ENCODE measurements at places on chromosomes 2 and 18. TPM values are rescaled to one million over a fixed set of nuclear protein-coding genes. Genes with fewer than 3 reads are reported as not detected.

- H3K27me3 ChIP-seq, result no peaks in the 10 kb centered on the region
- H3K27ac ChIP-seq, result no peak overlapping the region
- DNase-seq, result no peak
- H3K36me3 ChIP-seq, result no peaks in the 10 kb centered on the region
- no peak overlapping the region for H3K4me3 ChIP-seq
- no peaks in the 10 kb centered on the region for H3K4me1 ChIP-seq
Observed at GRCh38 chr2:139216435-139216834, 436.2 kb upstream of the NXPH2 start.

GRCh38 chr18:44697315-44697714 is 16.6 kb downstream of the SETBP1 start:
- DNase-seq, result no peak
- H3K27ac ChIP-seq, result no peak overlapping the region

- H3K4me1 ChIP-seq, result no peaks in the 10 kb centered on the region
- no peak overlapping the region for H3K4me3 ChIP-seq
- no peak overlapping the region for H3K27ac ChIP-seq
- H3K36me3 ChIP-seq, result no peaks in the 10 kb centered on the region
- no peaks in the 10 kb centered on the region for H3K27me3 ChIP-seq
Observed at GRCh38 chr2:167550448-167550847, 662.2 kb downstream of the XIRP2 start.

DNA sequence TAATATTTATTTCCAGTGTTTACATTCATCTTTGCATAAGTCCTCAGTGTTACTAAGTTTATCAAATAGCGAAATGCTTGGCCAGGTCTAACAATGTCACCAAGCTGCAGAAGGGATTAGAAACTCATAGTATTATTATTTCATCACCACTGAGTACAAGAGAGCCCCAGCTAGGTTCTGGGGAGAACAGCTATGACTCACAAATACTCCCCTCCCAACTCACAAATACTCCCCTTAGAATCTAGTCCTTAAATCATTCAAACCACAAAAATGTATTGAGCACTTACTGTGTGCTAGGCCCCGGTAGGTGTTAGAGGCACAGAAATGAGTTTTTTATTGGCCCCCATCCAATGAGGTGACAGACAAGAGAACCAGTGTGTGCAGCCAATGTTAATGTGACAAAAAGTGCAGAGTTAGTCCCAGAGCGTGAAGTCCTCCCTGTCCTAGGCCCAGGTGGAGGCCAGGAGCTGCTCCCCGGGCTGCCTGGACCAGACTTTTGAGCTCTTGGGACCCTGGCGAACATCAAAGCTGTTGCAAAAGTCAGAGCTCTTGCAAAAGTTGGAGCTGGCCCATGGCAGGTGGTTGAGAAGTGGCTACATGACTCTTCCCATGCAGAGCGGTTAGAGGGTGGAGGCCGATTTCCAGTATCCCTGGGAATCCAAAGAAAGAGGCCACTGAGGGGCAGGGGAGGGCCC is 9.8 kb downstream of the STEAP3 start:
- peaks cover 4% of the 10 kb centered on the region for H3K4me1 ChIP-seq
- no peak overlapping the region for H3K27ac ChIP-seq
- H3K4me3 ChIP-seq, result no peak overlapping the region
- H3K27me3 ChIP-seq, result peaks cover 34% of the 10 kb centered on the region

DNA sequence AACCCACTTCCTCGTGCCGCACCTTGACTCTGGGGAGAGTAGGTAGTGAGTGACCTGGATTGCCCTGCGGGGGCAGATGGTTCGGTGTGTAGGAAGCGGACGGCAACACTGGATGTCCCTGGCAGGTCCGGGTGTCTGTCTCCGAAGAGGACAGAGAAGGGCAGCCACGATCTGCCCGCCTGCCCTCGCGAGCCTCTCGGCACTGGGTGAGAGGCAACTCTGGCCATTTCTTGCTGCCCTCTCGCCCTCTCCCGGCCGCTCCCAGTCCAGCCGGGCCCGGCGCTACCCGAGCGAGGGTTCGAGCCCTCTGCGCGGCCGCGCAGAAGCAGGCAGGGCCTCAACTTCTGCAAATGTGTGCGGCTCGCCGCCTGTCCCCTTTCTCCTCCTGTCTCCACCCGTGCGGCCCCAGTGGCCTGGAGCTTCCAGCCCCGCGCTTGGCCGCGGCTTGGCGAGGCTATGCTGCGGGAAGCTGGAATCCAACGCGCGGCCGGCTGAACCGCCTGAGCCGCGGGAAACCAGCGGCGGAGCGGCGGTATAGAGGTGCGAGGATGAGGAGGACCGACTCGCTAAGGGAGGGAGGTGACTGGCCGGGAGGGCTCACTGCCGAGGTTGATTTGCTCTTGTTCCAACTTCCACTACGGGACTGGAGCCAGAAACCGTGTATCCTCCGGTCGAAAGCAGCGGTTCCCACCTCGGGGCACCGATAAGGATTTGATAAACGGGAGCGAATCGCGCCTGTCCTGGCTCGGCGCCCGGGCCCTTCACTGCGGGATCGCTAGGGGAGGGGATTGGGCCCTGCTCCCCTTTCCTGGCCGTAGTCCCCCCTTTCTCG is 1.5 kb downstream of the EPAS1 start:
- peaks cover 58% of the 10 kb centered on the region for H3K27me3 ChIP-seq
- H3K4me1 ChIP-seq, result peaks cover 39% of the 10 kb centered on the region
- H3K36me3 ChIP-seq, result no peaks in the 10 kb centered on the region
- peak overlapping the region; percentile 92 for H3K4me3 ChIP-seq
- H3K27ac ChIP-seq, result peak overlapping the region; percentile 21

DNA sequence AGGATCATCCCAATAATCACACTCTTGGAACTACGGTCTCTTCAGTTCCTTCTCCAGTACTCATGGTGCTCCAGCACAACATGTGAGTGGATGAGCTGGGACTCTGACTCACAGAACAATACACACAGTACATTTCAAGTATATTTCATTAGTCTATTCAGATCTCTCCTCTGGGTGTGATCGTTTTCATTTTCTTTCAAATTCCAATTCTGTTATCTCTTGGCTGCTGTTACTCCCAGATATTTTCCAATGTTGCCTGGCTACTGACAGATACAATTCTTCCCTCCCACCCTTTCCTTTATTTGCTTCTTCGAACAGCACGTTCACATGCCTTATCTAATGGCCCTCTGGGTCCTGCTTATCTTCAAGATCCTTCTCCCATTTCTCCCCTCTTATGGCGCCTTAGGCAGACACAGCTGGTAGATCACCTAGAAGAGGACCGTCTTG is 216.0 kb downstream of the ACKR3 start:
- H3K4me1 ChIP-seq, result no peaks in the 10 kb centered on the region
- no peak overlapping the region for H3K27ac ChIP-seq
- no peak overlapping the region for H3K4me3 ChIP-seq
- peaks cover 61% of the 10 kb centered on the region for H3K27me3 ChIP-seq
- DNase-seq, result no peak

GRCh38 chr2:187266147-187266546 is 181.9 kb downstream of the CALCRL start:
- H3K27me3 ChIP-seq, result no peaks in the 10 kb centered on the region
- H3K4me1 ChIP-seq, result no peaks in the 10 kb centered on the region

MCM6 gene
- 19.5 TPM for total RNA-seq

SP140L gene
- total RNA-seq, result 85.6 TPM

PROKR1 gene
- not detected for total RNA-seq

CNTNAP5 gene
- not detected for total RNA-seq

All from T-helper 17 cell (primary cell).